ENCODE measurements at places on chromosomes 12 and 14.

- DNase-seq, result no peak
Observed at GRCh38 chr12:40336573-40337199, 111.9 kb downstream of the LRRK2 start.

DNA sequence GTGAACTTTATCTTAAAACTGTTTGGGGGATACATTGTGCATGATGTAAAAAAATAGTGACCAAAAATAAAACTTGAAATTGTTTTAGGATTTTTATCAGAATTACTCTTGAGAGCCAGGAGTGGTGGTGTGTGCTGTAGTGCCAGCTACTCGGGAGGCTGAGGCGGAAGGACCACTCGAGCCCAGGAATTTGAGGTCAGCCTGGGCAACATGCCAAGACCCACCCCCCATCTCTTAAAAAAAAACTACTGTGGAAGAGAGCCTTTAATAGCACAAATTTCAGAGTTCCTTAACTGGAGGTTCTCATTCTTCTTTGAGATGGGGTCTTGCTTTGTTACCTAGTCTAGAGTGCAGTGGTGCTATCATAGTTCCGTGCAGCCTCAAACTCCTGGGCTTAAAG is 21.5 kb downstream of the CPSF2 start:
- no peak for DNase-seq

DNA sequence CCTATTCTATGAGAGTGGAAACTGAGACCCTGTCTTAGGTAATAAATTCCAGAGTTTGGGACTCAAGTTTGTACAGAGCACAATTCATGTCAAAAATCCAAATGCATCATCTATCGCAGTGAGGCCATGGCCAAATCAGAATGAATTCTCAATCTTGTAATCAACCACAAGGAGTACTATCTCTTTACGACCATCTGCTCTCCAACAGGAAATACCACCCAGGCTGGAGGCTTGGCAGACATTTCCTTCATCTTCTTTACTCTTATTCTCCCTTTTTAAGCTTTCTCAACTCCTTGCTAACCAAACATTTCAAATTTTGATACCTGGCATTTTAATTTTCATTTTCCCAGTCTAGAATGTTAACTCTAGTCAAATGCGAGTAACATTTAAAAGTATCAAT is 32.7 kb upstream of the RNU6-7 start:
- no peak for DNase-seq

DNA sequence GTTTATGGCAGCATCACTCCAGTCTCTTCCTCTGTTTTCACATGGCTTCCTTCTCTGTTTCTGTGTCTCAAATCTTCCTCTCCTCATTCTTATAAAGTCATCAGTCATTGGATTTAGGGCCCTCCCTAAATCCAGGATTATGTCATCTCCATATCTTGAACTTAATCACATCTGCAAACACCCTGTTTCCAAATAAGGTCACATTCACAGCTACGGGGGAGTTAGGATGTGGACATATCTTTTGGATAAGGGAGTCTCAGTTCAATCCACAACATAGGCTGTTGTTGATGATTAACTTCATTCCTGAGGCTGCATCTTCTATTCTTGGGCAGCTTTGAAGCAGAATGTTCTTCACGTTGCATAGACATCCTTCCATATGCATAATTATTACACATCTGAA is 40.3 kb upstream of the NTF3 start:
- no peak for DNase-seq

GRCh38 chr12:79454338-79454843 is 236.4 kb downstream of the PAWR start:
- no peak for DNase-seq

- no peak for DNase-seq
Observed at GRCh38 chr12:112979041-112979680, 842 bp downstream of the OAS2 start.

- DNase-seq, result no peak
Observed at GRCh38 chr12:111441107-111441928, 35.6 kb downstream of the SH2B3 start.

- no peak for DNase-seq
Observed at GRCh38 chr12:105671720-105672119, 341.2 kb downstream of the C12orf75 start.

DNA sequence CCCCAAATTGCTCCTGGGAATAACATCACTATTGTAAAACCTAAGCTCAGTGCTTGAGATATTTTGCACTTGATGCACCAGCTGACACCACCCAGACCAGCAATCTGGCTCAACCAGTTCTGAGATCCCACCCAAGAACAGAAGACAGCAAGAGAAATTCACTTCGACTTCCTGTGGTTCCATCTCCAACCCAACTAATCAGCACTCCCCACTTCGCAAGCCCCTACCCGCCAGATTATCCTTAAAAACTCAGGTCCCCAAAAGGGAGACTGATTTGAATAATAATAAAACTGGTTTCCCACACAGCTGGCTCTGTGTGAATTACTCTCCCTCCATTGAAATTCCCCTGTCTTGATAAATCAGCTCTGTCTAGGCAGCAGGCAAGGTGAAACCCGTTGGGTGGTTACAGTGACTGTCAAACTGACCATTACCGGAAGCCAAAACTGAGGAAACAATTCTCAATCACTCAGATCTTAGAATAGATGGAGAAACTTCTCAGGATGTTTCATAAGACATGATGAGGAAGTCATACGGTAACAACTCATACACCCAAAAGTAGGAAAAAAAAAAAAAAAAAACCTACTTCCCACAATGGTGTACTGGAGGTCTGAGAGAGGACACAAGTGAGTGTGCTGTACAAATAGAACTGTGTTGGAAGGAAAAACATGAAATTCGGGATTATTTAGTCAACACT is 92.4 kb downstream of the TMTC1 start:
- DNase-seq, result no peak

- no peak for DNase-seq
Observed at GRCh38 chr12:65962921-65963861, 138.9 kb downstream of the HMGA2 start.

GRCh38 chr14:49405291-49405690 is 180.9 kb downstream of the RPS29 start:
- DNase-seq, result no peak

GRCh38 chr14:55936691-55937090 is 181.5 kb upstream of the PELI2 start:
- no peak for DNase-seq

GRCh38 chr14:89095036-89095435 is 270.6 kb downstream of the TTC8 start:
- DNase-seq, result no peak

DNA sequence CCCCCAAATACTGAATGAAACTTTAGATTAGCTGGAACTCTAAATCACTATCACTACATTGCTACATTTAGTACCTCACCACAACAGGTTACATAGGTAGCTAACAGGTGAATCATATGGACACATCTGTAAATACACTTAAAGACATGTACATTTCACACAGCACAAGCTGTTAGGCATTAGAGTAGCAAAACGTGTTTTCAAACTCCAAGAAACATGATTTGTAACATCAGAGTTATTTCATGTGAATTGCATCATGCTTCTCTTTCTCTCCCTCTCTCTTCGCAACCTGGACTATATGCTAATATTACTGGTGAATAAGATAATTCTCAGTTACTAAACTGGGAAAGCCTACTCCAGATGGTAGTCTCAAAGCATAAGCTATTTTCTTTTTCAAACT is 4.3 kb downstream of the SEL1L start:
- DNase-seq, result no peak

DNA sequence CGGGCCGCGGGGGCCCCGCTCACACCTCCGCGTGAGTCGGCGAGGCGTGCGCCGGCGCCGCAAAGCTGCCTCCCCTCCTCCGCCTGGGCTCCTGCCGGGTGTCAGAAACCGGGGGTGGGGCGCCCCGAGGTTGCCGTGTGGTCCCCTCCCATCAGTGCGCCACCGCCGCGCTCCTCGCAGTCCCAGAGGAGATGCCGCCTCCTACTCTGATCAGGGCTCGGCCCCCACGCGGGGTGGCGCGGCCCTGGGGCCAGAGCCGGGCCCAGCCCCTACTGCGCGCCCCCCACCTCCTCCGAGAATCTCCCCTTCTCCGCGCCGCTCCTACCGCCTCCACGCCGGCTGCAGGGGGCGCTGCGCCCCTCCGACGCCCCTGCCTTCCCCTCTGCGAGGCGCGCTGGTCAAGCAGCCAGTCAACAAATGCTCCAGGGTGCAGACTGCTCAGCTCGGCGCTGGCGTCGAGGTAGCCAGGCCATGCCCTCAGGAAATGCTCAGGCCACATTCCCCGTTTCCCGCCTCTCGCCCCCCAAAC is 467 bp upstream of the JAG2 start:
- peak; percentile 17 for DNase-seq

GRCh38 chr14:31222834-31223233 is 15.2 kb upstream of the HECTD1 start:
- DNase-seq, result no peak

GRCh38 chr14:31881531-31882310 is 195.4 kb upstream of the ARHGAP5 start:
- DNase-seq, result no peak

DNA sequence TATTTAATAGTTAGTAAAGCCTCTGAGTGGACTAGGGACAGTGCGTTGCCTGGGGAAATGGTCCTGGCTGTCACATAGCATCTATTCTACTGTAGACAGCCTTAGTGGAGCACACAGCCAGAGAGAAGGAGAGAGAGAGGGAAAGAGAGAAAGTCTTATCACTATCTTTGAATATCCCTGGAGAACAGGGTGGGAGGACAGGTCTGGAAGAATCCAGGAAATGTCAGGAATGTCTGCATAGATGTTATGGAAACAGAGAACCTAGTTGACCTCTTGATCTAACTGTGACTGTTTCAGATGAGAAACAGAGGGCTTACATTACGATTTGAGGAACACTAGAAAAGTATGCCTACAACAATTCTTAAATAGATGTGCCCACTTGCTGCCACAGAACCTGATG is 92.8 kb downstream of the SLC15A5 start:
- DNase-seq, result no peak

DNA sequence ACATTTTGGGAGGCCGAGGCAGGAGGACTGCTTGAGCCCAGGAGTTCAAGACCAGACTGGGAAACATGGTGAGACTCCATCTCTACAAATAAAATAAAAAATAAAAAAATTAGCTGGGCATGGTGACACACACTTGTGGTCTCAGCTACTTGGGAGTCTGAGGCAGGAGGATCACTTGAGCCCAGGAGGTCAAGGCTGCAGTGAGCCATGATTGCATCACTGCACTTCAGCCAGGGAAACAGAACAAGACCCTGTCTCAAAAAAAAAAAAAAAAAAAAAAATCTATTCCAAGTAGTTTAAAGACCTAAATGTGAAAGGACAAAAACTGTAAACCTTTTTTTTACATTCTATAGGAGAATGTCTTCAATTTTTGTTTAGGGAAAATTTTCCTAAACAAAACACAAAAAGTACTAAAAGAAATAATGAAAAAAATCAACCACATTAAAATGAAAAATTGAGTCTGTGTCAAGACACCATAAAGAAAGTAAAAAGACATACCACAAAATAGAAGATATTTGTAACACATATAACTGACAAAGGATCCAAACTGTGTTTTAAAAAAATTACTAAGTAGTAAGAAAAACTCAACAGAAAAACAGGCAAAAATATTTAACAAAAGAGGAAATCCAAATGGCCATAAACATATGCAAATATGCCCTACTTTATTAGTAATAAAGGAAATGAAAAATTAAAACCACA is 17.0 kb downstream of the TMEM116 start:
- DNase-seq, result no peak

DNA sequence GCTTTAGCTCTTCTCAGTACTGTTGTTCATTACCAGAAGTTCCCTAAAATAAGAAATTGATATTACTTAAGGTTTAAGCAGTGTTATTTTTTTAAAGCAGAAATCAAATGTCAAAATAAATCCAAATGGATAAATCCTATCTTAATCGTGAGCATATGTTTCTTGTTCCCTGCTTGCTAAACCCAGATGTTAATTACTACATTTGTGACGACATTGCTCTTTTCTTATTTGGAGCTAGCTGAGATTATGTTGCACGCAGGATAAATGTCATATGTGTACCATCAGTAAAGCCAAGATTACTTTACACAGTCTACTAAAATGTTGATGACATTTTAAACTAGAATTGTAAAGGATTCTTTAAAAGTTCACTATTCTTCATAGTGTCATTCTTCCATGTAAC is 157.5 kb downstream of the PLCZ1 start:
- DNase-seq, result no peak

- no peak for DNase-seq
Observed at GRCh38 chr12:2170376-2170775, 117.6 kb downstream of the CACNA1C start.

- no peak for DNase-seq
Observed at GRCh38 chr12:16581416-16581815, 24.5 kb downstream of the LMO3 start.

DNA sequence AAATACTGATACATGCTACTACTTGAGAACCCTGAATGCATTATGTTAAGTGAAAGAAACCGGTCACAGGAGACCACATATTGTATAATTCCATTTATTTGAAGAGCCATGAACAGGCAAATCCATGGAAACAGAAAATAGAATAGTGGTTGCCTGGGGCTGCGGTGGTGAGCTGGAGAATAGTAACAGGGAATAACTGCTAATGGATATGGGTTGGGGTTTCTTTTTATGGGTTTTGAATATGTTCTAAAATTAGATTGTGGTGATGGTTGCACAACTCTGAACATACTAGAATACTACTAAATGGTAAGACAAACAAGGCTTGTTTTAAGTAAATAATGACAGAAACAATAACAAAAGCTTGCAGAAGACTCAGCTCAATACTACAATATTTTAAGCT is 293.0 kb downstream of the BTG1 start:
- no peak for DNase-seq

- DNase-seq, result no peak
Observed at GRCh38 chr12:133081159-133081780, 547 bp downstream of the ZNF140 start.

DNA sequence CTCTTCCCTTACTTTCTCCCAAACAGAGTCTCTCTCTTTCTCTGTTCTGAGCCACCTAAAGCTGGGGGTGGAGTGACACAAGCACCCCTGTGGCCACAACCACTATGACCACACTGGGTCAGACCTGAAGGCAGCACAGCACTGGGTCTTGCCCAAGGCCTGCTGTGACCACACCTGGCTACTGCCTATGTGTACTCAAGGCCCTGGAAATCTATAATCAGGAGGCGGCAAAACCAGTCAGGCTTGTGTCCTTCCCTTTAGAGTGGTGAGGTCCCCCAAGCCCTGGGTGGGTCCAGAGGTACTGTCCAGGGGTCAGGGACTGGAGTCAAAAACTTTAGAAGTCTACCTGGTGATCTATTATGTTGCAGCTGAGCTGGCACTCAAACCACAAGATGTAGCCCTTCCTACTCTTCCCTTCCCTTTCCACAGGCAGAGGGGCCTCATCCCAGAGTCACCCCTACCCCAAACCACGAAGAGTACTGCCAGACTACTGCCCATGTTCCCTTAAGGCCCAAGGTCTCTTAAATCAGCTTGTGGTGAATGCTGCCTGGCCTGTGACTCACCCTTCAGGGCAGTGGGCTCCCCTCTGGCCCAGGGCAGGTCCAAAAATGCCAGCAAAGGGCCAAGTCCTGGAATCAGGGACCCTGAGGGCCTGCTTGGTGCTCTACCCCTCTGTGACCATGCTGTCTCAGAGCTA is 179.8 kb upstream of the DYRK2 start:
- no peak for DNase-seq

- no peak for DNase-seq
Observed at GRCh38 chr12:62846491-62846890, 88.5 kb downstream of the PPM1H start.

- no peak for DNase-seq
Observed at GRCh38 chr14:97052001-97052400, 254.8 kb downstream of the VRK1 start.

- no peak for DNase-seq
Observed at GRCh38 chr12:27517546-27517945, 6.5 kb upstream of the PPFIBP1 start.

- no peak for DNase-seq
Observed at GRCh38 chr12:129423041-129423580, 480.7 kb downstream of the TMEM132D start.
